Mesenteric fat pad (tissue), 1 donor: ENCODE measurements at places on chromosomes 7 and 10. TPM values are rescaled to one million over a fixed set of nuclear protein-coding genes. Genes with fewer than 3 reads are reported as not detected.

DNA sequence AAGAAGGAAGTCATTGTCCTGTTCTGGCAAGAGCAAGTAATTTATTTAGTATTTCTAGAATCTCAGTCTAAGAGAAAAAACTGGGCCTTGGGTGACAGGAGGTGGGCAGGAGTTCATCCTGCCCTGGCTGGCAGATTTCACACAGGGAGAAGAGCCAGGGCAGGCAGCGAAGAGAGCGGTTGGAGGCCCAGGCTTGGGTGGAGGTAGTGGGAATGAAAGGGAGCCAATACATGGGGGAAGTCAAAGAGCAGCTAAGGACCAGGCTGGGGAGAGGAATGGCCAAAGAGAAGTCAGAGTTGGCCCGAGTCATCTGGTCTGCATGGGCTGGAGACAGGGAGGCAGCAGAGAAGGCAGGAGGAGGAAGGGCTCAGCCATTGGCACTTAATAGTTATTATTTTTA is 51.4 kb downstream of the HECW1 start:
- DNase-seq, result no peak

LDB3 gene
- 1.3 TPM for total RNA-seq

MRLN gene
- total RNA-seq, result not detected

TUBAL3 gene
- not detected for total RNA-seq
